Kidney glomerular epithelial cell (primary cell): ENCODE measurements at places on chromosomes 16 and 17.

GRCh38 chr16:67846320-67847063 is at the start of gene NUTF2:
TSS of gene NUTF2 (plus strand) at chr16:67846933. CDS start at chr16:67865131, 18,198 bp downstream.
- DNase-seq, result peak; percentile 87

DNA sequence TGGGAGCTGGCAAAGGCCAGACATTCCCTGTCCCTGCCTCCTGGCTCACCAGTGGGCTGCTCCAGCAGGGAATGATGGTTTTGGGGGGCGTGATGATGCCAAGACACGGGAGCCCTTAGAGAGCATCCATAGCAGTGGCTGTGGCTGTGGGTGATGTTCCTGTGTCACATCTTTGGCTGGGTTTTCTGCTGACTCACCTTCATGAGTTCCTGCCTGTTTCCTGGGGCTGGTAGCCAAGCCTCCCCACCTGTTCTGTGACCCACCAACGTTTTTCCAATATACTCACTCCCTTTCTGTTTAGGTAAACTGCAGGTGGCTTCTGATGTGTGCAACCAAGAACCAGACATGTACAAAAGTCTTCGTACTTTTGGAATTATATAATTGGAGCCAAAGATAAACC is 16.5 kb upstream of the NF1 start:
- no peak for DNase-seq

DNA sequence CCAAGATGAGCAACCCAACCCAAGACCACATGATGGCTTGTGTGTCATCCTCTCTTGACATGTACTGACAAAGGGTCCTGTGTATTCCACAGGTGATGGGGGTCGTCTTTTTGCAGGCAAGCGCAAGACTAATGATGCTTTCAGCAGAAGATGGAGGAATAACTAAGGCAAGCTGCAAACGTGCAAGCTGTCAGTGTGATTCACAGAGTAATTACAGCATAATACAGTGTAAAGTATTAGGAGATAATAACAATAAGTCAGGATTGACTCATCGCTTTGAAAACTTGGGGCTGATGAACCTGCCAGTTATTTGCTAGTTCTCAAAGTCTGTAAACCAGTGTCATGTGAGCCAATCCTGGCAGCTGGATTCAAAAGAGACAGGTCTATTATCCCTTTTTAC is 41.6 kb upstream of the ASIC2 start:
- DNase-seq, result no peak

- DNase-seq, result no peak
These were observed 7.7 kb downstream of the TNS4 start for GRCh38 chr17:40493697-40494096.

DNA sequence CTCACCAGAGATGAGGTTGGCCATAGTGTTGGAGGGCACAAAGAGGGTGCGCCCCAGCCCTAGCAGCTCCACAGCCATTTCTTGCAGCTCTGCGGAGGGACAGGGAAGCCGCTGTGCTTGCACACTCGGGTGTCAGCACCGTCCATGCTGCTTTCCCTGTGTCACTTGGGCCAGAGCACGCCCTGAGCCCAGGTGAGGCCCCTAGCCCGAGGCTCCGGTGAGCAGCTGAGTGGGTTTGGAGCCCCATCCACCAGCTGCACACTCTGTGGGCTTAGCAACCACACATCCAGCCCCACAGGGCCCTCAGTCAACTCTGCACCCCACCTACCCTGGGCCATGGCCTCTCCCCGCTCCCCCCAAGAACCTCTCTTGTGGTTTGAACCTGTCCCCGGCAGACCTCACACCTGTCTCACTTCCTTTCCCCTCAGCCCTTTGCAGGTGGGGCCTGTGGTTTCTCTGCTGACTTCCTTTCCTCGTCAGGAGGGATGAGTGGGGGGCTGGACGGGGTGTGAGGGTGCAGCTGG is 20.7 kb downstream of the TMEM235 start:
- DNase-seq, result no peak
